ENCODE measurements at places on chromosomes 7 and 10.

DNA sequence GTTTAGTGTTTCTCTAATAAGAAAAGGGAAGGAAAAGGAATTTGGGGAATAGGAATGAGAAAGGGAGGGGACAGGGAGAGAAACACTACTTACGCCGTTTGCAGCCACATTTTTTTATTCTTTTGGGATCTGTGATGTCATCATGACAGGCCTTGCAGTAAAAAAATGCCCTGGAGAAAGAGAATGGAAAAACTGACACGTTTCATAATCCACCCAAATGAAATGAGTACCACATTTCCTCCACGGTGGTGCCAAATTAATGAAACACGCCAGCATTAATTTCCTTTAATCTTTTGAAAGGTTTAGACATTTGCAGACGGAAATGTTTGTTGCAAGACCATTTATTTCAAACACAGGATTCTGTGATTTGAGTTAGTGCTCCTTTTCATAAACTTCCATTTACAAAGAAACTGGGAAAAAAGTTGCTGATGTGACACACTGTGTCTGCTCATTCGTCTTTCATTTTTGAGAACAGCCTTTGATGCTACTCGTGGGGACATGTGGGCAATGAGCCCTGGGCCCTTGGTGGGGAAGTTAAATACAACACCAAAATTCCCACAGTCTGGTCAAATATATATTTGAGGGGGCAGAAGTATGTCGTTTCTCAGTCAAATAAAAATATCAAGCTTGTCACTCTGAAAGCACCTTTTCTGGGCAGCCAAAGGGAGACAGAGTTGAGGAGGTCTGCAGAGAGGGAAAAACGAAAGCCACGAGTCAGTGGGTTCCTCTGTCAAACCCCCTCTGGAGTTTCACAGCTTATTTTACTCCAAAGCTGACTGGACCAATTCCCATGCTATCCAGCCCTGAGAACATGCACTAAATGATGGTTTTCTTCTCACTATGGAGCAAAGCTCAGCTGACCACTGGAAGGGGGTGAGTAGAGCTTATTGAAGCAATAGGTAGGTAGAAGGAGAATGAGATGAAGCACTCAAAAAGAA is 625.5 kb downstream of the KCNMA1 start:
- peak; percentile 79 for DNase-seq

DNA sequence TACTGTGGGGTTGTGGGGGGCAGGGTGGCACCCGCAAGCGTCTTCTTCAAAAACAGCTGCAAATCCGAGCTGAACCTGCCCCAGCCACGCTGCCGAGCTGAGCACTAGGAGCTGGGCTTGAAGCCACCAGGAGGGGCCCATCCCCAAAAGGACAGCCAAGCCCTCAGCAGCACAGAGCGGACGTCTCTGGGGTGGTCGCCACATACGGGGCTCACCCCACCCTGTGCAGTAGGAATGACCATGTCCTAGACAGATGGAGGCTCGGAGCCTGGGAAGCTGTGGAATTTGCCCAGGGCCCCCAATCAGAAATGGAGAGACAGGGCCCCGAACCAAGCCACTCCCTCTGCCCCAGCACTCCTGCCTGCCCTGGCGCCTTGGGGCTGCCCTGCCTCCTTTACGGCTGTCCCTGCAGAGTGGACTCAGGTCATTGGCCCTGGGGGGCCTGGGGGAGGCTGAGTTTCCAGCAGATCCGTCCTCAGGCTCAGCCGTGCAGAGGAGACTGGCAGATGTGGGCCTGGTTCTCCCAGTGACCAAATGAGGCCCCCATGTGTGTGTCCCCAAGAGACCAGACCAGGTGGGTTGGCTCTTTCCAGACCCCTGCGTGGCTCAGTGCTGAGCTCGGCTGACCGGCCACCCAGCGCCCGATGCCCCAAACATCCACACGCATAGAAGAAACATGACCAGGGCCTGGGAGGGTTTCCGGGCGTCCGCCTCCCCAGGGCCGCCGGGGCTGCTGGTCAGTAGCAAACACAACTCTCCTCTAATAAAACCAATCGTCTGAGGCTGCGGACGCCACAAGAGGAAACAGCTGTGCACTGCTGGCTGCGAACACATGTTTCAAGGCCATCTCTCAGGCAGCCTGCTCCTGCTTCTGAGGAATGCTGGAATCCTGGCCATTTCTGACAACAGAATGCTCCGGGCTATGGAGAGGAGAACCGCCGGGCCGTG is 54.9 kb downstream of the PDGFA start:
- peak; percentile 38 for DNase-seq

DNA sequence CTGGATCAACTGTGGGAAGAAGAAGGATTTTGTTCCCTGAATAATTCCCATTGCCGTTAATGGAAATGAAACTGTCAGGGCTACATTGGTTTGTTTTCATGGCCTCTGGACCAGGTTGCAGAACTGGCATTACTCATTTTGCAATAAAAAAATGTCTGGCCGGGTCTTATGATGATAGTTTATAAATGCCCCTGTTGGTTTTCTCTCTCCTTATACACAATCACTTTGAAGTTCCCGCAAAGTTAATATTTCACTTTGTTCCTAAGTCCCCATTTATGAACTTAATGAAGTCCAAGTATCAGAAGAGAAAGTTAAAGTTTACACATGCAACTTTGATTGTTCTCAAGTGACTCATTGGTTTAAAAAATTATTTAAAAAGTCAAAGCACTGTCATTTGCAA is 150.7 kb upstream of the PRR15 start:
- DNase-seq = no peak

DNA sequence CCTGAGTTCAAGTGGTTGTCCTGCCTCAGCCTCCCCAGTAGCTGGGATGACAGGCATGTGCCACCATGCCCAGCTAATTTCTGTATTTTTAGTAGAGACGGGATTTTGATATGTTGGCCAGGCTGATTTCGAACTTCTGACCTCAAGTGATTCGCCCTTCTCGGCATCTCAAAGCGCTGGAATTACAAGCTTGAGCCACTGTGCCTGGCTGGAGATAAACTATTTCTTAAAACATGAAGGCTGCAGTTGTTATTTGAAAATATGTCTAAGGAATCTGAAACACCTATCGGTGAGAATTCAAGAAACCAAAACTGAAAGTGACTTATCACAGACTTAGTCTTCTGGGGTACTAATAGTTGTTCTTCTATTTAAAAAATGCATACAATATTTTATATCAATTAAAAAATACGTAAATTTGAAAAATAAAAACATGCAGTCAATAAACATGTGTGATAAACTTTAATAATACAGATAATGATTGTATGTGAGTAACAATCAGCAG is 176.9 kb upstream of the PRSS58 start:
- DNase-seq = no peak

DNA sequence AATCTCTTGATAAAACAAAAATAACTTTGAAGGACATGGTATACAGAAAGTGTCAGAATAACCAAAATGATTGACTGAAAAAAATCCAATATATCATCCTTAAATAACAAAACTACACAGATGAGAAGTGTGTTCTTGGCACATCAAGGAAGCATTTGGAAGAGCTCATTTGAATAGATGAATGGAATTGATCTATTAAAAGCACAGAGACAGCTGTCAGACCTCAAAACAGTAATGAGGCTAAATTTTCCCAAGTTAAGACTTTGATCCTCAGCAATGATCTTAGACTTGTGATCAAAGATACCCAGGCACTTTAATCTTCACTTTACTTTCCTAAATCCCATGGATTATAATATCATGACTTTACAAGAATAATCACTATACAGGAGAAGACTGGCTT is 395.4 kb upstream of the NFE2L3 start:
- DNase-seq = no peak

GRCh38 chr7:36736090-36736898 is 12.0 kb upstream of the AOAH start:
- no peak for DNase-seq

DNA sequence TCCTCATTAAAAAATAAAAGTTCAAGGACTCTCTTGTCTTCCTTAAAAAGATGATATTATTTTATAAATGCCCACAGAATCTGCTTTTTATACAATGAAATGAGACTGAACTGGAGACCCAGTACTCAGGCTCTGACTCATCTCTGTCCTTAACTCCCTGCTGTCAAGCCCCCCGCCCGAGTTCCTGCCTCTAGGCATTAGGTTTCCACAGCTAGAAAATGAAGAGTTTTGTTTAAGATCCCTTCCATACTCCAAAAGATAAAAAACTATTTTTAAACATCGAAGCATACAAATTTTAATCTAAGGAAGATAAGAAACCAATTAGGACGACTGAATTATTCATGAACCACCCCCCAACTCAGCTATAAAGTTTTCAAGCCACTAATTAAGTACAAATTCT is 97.7 kb upstream of the FEZF1 start:
- no peak for DNase-seq

DNA sequence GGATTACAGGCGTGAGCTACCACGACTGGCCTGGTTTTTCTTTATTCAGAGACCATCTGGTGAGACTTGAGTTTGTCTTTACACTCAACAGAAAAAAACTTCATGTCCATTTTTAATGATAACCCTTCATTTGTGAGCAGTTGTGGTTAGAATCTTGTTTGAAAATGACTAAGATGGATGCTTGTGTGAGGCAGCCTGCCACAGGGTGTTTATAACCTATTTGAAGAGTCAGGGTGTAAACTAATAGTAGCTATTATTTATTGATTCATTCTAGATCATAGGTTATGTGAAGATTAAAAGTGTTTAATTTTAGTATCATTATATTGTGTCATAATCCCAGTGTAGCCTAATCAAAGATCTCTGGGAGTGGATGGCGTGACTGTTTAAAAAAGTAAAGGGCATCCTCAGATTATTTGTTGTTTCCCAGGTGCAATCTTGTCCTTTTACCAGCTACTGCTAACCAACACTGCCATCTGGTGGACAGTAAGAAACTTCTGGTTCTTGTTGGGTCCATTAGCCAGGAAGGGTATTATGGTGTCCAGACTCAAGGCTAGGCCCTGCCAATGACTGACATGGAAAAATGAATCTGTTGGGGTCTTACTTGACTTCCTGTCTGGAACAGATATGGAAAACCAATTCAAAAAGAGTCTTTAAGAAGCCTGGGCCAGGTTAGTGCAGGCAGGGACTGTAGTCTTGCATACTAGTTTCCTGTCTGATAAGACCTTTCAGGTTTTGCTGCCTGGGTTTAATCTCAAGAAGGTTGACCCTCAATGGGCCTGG is 24.9 kb downstream of the NRBF2 start:
- DNase-seq = peak; percentile 80

DNA sequence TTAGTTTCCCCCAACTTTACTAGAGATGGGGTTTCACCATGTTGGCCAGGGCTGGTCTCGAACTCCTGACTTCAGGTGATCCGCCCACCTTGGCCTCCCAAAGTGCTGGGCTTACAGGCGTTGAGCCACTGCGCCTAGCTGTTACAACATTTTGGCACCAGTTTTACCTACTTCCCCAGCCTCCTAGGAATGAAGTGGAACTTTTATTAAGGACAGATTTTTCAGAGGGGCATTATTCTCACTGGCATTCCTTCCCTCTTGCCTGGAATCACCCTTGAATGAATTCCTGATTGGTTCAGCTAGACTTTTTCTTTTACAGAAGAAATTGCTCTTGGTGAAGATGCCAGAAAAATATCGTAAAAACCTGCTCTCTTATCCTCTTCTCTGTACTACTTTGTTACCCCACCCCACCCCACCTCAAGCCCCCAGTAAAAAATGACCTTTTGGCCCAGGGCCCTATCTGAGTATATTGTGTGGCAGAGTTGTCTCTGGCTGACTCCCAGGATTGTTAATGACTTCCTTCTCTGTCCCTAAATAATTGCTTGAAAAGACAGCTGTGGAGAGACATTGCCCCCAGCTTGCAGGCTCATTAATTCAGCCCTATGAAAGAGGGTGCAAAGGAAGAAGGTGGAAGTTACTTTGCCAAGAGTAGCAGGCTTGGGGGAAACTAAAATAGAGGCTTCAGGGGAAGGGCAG is 189.6 kb downstream of the AUTS2 start:
- DNase-seq = no peak

GRCh38 chr10:49332768-49333167 is 33.8 kb downstream of the C10orf71 start:
- no peak for DNase-seq

DNA sequence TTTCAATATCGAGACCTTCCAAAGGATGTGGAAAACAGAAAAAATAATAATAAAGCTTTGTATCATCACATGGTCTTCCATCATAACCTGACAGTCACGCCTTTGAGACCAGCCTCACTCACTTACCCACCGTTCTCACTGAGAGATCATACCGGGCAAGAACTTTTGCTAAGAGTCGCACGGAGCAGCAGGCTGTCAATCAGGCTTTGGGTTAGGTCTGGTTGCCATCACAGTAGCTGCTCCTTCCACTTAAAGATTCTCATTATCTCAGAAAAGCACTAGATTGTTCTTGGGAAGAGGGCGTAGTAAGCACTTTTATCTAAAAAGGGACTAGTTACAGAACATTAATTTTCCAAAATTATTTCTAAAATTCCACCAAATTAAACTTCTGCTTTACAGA is 2.0 kb downstream of the RELN start:
- DNase-seq = no peak

DNA sequence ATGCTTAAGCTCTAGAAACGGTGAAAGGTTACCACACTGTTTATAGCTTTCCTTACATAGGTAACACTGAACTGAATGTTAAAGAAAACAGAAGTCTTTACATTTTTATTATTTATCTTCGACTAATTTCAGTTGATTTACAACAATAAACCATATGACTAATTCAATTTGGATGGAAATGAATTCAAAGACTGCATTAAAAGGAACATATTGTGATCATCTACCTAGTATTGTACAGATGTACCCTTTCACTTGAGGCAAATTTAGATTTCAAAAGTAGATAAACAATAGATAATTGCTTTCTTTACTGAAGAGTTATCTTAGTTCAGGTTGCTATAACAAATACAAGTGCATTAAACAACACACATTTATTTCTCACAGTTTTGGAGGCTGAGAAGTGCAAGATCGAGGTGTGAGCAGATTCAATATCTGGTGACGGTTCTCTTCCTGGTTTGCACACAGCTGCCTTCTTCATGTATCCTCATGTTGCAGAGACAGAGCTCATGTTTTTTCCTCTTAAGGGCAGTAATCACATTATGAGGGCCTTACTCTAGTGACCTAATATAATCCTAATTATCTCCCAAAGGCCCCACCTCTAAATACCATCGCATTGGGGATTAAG is 15.0 kb upstream of the ARMC3 start:
- DNase-seq = no peak

- DNase-seq = peak; percentile 38
Measured at GRCh38 chr7:79692015-79692414, 238.5 kb upstream of the MAGI2 start.

DNA sequence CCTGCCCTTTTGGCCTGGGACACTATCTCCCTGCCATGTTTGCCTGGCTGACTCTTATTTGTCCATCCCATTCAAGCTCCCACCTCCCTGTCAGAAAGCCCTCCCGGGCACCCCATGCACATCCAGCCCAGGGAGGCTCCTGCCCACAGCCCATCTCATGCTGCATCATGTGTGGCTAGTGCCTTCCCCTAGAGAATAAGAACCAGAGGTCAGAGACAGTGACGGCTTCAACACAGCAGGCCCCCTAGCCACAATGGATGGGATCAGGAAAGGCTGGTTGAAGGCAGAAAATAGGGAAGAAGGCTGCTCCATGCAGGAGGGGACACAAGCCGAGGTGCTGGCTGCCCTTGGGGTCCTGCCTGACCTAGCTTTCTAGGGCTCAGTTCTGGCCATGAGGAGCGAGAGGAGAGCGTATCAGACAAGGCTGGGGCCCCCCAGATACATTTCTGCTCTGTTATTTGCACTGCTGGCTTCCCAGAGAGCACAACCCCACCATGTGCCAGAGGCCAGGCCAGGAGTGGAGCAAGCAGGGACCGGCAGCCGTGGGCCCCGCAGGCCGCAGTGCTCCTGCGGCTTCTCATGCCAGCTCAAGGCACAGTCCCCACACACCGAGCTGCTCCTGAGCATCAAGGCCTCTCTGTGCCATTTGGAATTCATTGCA is 161.1 kb upstream of the ZMIZ1 start:
- DNase-seq = no peak

GRCh38 chr7:114783508-114783907 is 138.4 kb upstream of the MDFIC start:
- no peak for DNase-seq

Data from fibroblast of skin of back (primary cell).